Suppressor macrophage treated with lipopolysaccharide for 1 hour (primary cell): ENCODE measurements at places on chromosomes 13 and 19.
A peak's percentile ranks its signal among the peaks of the same experiment; 100 is the strongest.

- no peak for DNase-seq
These were observed 89.9 kb downstream of the FGF14 start for GRCh38 chr13:102311901-102312300.

DNA sequence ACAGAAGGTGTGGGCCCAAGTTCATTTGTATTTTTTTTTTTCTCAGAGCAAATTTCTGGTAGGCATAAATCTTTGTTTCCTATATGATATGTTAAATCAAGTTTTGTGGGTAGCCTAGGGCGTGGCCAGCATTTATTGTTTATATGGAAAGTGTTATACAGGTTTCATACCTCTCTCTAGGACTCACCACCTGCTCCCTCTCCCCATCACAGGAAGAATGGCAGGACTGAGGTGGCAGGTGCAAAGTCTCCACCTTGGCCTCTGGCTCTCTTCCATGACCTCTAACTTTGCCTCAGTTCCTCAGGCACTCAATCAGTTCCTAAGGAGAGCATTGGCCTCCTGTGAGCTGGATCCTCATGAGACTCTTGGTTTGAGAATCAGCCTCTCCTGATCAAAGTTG, 172.3 kb upstream of the TSC22D1 start:
- no peak for DNase-seq

GRCh38 chr13:97043302-97043701, 49.0 kb upstream of the OXGR1 start:
- DNase-seq, result no peak

DNA sequence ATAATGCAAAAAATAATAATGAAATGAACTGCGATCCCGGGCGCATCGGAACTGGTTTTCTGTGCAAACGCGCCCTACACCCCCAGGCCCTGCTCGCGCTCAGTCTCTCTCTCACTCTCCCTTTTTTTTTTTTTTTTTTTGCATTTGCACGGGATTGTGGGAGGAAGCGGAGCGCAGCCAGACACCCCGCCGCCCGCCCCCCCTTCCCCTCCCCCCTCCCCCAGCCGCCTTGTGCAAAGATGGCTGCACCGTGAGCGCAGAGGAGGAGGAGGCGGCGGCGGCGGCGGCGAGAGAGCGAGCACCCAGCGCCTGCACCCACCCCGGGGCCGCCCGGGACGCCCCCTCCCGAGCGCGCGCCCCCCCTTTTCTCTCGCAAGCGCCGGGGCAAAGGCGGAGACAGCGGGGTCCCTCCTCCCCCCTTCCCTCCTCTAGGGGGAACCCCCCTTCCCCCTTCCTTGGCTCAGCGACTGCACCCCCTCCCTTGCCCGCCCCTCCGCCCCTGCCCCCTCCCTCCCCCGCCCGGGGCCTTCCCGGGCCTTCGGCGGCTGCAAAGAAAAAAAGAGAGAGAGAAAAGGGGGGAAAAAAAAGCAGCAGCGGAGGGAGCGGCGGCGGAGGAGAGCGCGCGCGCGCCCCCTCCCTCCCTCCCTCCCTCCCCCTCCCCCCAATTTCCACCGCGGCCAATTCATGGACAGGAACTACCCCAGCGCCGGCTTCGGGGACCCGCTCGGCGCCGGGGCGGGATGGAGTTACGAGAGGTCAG, at the start of gene PRR12:
Gene PRR12, plus strand, starts transcription at position 212 of the 760 bp plus-strand sequence. Its CDS starts 473 bp downstream, at position 685.
- peak; percentile 72 for DNase-seq

GRCh38 chr13:60755380-60756163, 358.6 kb downstream of the TDRD3 start:
- no peak for DNase-seq

DNA sequence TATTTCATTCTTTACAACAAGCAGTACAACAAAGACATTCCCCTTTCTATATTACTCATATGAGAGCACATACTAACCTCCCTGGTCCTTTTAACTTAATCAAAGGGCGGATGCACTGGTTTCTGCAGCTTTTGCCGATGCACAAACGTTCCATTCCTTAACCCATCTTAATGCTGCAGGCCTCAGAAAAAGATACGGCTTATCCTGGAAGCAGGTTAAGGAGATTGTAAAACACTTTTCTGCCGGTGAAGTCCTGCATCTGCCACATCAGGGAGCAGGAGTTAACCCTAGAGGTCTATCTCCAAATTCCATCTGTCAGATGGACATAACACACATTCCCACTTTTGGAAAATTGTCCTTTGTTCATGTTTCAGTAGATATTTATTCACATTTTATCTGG, 11.5 kb upstream of the ZNF814 start:
- no peak for DNase-seq

DNA sequence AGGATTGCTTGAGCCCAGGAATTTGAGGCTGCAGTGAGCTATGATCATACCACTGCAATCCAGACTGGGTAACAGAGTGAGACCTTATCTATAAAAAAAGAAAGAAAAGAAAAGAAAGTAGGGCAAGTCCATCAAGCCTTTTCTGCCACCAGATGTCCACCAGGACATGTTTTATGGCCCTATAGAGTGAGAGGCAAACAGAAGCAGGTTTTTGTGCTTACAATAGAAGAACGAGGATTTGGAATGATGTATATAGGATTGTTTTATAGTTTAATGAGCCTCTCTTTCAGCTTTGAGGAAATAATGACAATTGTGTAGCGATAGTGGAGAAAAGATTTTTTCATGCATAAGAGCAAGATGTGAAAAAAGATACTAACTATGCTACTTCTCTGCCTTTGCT, 480.5 kb downstream of the KLF12 start:
- no peak for DNase-seq

GRCh38 chr19:18131841-18132596, 20.9 kb upstream of the PIK3R2 start:
- DNase-seq, result no peak

GRCh38 chr19:53809518-53810186, 14.5 kb downstream of the NLRP12 start:
- no peak for DNase-seq

GRCh38 chr13:33202644-33203169, 82.8 kb downstream of the STARD13 start:
- DNase-seq, result peak; percentile 8

DNA sequence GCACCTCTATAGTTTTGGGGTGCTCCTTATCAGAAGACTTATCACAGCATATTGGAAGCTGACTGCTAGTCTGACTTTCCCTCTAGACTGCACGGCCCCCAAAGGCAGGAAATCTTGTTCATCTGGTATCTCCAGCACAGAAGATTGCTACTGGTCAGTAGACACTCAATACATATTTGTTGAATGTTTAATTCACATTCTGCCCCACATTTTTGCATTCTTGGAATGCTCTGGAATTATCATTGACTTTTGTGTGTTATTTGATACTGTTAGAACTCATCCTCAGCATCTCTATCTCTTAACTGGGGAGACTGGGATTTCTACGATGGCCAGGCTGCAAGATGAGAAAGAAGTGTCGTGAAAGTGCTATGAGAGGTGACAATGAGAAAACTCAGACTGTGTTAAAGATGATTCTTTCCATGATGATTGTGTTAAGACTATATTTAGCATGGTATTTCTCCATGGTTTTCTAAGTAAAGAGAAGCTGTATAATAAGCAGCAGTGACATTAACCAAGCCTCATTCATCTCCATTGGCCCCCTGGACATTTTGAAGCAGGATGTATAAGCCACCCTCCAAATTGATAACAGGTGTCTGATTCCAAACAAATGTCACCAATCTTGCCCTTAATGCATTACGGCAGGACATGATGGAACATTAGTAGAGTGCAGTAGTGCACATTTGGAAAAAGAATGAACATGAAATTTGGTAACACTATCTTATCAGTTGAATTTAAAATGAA, 440.9 kb downstream of the RFC3 start:
- DNase-seq, result no peak

GRCh38 chr13:32707471-32707870, 121.2 kb downstream of the PDS5B start:
- no peak for DNase-seq

- DNase-seq, result peak; percentile 94
These were observed 2.8 kb upstream of the TM9SF2 start for GRCh38 chr13:99498171-99499161.

- no peak for DNase-seq
These were observed 686.5 kb upstream of the PCDH9 start for GRCh38 chr13:67916650-67917049.

- DNase-seq, result no peak
These were observed 22.7 kb upstream of the KCTD15 start for GRCh38 chr19:33773704-33774624.
